Right cardiac atrium (tissue), 5 donors: ENCODE measurements at places on chromosomes 4 and X. TPM values are rescaled to one million over a fixed set of nuclear protein-coding genes. Genes with fewer than 3 reads are reported as not detected.

DNA sequence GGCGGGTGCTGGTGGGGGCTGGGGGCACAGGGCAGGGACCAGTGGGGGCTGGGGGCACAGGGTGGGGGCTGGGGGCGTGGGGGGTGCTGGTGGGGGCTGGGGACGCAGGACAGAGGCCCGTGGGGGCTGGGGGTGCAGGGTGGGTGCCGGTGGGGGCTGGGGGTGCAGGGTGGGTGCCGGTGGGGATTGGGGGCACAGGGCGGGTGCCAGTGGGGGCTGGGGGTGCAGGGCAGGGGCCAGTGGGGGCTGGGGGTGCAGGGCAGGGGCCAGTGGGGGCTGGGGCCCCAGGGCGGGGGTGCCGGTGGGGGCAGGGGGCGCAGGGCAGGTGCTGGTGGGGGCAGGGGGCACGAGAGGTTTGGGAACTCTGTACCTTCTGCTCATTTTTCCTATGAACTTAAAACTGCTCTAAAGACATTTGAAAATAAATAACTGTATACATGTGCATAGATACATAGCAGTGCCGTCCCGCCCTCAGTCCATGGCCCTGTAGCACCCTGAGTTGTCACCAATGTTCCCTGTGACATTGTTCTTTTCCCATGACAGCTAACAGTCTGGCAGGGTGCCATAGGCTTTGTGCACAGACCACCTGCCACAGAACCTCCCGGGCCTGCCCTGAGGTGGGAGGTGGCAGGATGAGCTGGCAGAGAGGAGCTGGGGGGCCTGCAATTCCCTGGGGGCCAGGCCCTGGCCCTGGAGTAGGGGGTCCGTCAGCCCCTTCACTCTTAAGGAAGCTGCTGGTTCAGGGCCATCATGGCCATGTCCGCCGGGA, 35.6 kb upstream of the ADRA2C start:
- DNase-seq = peak; percentile 19

Gene HS6ST2
- 0.14 TPM for total RNA-seq

DNA sequence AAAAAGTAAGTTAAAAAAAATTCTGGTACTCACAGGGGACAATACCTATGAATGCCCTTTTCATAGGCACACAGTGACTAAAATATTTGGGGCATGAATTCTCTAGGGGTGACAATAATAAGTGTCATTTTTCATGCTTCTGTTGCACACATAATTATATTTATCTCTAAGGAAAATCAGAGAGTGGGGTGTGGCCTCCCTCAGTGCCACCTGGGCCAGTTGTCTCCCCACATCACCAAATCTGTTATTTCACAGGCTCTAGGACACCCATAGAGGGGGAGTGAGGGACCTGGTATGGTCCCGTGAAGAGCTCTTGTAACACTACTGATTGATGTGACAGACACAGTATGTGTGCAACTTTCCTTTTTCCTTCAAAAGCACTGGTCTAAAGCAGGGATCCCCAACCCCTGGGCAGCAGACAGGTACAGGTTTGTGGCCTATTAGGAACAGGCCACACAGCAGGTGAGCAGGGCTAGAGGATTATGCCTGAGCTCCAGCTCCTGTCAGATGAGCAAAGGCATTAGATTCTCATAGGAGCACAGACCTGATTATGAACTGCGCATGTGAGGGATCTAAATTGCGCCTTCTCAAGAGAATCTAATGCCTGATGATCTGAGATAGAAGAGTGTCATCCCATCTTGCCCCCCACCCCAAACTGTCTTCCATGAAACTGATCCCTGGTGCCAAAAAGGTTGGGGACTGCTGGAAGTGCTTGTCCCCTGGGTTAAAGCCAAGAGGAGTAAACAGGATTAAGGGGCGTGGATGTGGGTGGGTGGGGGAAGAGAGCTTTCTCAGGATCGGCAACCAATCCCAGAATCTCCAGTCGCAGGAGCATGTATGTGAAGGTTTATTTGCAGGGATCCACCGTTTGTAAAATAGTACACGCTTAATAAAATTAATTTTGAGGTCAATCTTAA, 856 bp downstream of the SLC9B1 start:
- no peak for DNase-seq

- no peak for DNase-seq
Observed at GRCh38 chr4:37562592-37562991, 123.6 kb downstream of the RELL1 start.

GRCh38 chr4:99179626-99180025, 35.5 kb upstream of the ADH4 start:
- no peak for DNase-seq

DNA sequence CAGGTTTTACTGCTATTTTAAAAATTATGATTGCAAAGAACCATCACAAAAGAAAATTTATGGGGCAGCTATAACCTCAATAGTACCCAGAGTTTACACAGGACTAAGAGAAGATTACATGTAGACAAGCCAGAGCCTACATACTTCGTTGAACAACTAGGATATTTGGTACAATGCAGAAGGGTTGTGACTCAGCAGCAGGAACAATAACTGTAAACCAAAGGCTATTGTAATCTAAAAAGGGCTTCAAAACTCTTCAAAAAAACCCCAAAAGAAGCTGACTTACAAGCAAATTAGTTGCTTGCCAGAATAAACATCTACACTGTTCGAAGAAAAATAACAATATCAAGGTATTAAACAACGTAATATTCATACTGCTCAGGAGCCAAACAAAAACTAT, 618.0 kb downstream of the STPG2 start:
- no peak for DNase-seq

DNA sequence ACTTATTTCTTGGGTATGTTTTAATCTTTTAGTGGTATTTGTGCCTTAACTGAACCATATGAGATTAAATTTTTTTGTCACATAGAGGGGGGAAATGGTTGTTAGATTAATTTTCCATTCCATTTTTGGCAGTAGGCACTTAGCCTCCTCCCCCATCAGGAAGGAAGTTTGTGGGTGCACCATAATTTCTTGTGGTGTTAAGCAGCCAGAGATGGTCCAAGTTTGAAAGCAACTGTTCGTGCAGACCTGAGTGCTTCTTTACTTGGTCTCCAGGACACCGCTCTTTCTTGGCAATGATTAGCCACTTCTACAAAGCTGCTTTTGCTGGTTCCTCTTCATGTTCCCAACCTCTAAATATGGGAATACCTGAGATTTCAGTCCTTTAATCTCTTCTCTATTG, 92.7 kb upstream of the RPL34 start:
- no peak for DNase-seq

DNA sequence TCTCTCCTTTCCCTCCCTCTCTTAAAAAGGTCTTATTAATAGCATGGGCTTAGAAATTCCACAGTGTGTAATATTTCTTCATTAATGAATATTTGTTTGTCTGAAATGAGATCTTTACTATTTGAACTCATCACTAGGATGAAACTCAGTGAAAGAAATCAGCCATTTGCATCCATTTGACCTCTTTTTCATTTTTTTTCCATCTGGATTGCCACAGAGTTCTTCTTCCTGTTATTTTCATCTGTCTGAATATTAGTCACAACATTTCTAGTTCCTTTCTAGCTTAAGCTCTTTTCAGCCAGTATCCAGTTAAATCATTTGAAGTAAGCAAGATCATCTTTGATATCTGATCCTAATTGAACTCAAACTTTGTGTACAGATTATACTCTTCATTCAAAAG, 69.2 kb upstream of the PLS3 start:
- DNase-seq = no peak

GRCh38 chrX:15468036-15468435, 25.1 kb downstream of the PIR start:
- DNase-seq = no peak

- DNase-seq = no peak
Observed at GRCh38 chrX:17809273-17809672, 51.8 kb downstream of the RAI2 start.

Gene REELD1
- total RNA-seq = not detected

GRCh38 chrX:22486296-22486695, 213.6 kb downstream of the CBLL2 start:
- no peak for DNase-seq

DNA sequence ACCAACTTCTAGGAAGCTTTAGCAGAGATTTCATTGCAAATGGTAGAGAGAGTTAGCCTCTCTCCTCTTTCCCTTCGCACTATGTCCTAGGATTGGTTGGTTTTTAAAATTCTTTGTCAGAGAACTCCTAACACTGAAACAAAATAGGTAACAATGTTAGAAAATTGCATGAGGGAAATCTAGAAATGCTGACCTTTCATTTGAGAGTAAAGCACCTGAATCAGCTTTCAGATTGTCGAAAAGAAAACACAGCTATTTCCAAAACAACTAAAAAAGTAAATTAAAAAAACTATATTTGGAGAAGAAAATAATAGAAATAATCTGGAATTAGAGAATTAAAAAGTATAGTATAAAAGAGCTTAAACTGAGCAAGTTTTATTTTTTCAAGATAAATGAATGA, 108.1 kb upstream of the GK2 start:
- no peak for DNase-seq

DNA sequence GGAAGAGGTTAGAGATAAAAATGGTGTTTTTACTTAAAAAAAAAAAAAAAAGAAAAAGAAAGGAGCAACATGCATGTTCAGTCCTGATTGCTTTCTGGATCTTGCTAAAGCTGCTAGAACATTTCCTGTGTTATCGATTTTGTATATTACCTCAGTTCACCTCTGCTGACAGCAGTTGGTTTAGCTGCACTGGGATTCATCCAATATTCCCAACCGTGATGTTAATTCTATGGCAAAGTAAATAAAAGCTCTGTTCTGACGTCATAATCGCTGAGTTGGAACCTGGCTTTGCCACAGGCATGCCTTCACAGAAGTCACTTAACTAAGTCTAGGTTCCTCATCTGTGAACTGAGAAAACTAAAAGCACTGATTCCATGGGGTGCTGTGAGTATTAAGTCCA, 90.7 kb upstream of the SORBS2 start:
- no peak for DNase-seq

- no peak for DNase-seq
Observed at GRCh38 chrX:48938721-48939425, 18.5 kb downstream of the OTUD5 start.

Gene LSM6
- 19.9 TPM for total RNA-seq

Gene CYLC1
- total RNA-seq = not detected

DNA sequence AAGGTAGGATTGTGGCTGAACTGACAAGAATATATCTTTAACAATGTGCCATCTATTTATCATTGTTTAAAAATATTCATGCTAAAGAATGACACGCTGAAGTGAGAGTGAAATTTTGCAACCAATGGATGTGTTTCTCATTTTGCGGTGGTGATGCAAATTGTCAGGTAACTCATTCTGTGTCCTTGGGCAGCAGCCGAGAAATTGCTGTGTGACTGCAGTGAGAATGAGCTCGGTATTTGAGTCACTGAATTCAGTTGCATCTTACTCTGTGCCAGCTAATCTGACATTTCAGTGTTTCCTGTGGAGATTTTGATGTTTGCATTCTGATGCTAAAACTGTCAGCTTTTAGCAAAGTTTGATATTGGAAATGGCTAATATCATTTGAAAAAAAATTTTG, 28.1 kb downstream of the MCUB start:
- DNase-seq = no peak

Gene RNF212
- 2.4 TPM for total RNA-seq

- peak; percentile 61 for DNase-seq
Observed at GRCh38 chr4:78629991-78630541, 78.5 kb downstream of the ANXA3 start.

DNA sequence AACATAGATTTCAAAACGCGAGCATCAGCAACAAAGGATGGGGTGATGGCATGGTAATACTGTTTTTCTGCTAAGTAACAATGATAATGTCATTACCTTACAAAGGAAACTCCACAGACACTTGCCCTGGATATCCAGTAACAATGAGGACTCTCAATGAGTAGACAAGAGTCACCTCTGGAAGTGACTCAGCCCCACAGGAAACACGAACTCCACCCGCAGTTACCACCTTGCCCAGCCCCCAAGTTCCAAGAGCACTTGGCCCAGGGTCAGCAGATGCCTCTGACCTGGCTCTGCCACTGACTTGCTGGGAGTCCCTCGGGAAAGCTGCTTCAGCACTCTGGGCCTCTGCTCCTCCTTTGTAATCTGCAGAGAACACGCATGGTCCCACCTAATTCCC, 110.3 kb upstream of the MAP3K15 start:
- DNase-seq = no peak

- no peak for DNase-seq
Observed at GRCh38 chrX:298993-299392, 17.8 kb downstream of the PLCXD1 start.

Gene BTC
- 0.40 TPM for total RNA-seq

DNA sequence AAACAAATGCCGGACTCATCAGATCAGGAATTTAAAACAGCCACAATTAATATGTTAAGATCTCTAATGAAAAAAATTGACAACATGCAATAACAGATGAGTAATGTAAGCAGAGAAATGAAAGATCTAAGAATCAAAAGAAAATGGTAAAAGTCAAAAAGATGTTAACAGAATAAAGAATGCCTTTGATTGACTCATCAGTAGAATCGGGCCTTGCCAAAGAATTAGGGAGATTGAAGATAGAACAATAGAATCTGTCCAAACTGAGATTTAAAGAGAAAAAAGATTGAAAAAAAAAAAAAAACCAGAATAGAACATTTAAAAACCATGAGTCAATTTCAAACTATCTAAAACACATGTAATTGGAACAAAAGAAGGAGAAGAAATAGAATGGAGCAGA, 25.9 kb upstream of the GUCY1A1 start:
- no peak for DNase-seq

Gene MAP9
- total RNA-seq = 8.8 TPM

- no peak for DNase-seq
Observed at GRCh38 chrX:150329282-150329681, 33.8 kb upstream of the MAMLD1 start.

- DNase-seq = no peak
Observed at GRCh38 chrX:33062041-33062440, 149.3 kb downstream of the DMD start.

Gene RASL11B
- total RNA-seq = 12.7 TPM

Gene CHRNA9
- not detected for total RNA-seq

DNA sequence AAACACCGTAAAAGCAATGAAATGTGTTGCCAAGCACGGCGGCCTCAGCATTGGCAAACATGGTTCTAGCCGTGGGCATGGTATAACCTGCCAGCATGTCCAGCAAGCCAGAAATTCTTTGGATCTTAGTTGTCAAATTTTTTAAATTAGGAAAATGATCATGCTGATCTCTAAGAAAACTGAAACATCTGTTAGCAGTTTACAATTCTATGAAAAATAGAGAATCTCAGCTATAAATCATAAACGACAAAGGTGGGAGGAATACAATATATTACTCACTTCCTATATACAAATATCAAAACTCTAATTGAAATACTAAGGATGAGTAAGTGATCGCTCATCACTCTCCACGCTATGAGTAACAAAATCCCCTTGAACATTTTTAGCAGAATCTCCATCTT, 130.3 kb downstream of the ADGRA3 start:
- no peak for DNase-seq

Gene HERC5
- total RNA-seq = 3.2 TPM

DNA sequence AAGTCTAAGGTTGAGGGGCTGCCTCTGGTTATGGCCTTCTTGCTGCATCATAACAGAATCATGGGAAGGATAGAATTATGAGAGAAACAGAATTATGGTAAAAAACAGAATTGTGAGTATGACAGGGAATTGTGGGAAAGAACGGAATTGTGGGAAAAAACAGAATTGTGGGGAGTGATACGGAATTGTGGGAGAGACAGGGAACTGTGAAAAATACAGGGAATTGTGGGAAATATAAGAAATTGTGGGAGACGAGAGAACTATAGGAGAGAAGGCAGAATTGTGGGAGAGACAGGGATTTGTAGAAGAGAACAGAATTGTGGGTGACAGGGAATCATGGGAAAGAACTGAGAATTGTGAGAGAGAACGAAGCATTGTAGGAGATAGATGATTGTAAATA, 159.1 kb downstream of the FRMPD4 start:
- no peak for DNase-seq

GRCh38 chr4:78691971-78692821, 84.0 kb upstream of the BMP2K start:
- no peak for DNase-seq

- DNase-seq = no peak
Observed at GRCh38 chrX:136865270-136866158, 15.0 kb downstream of the RBMX start.
